ENCODE measurements at places on chromosomes 5 and 9. TPM values are rescaled to one million over a fixed set of nuclear protein-coding genes. Genes with fewer than 3 reads are reported as not detected.
A peak's percentile ranks its signal among the peaks of the same experiment; 100 is the strongest.

DNA sequence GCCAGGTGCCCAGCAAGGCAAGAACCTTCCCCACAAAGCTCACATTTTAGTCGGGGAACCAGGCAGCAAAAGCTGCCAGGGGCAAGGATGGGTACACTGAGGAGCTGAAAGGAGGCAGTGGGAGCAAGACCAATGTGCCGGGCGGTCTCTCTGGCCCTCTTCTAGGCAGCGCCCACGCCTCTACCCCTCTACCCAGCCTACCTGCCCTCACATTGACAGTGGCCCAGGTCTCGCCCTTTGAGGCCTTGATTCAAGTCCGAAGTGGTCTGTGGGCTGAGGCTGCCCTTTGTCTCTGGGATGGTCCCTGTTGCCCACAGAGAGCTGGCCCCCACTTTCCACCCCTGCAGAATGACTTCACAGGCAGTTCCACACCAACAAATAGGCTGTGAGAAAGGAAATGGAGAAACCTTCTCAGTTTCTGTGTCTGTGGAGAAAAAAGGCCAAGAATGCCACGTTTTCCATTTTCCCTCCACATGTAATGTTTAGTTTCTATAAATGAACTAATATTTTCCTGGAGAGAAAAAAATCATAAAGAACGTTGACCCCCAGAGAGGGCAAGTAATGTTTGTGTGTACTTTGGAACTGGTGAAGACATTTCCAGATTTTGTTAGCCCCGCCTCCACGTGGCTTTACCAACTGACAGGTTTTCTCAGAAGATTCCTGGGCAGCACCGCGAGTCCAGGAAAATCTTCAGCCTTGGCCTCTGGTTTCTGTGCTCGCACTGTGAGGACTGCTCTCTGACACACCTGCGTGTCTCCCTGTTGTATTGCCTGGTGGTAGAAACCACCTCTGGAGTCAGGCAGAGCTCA is 57.4 kb upstream of the ANGPTL2 start:
- no peak overlapping the region for H3K27ac ChIP-seq
- peaks cover 12% of the 10 kb centered on the region for H3K4me1 ChIP-seq
- H3K4me3 ChIP-seq, result no peak overlapping the region
- DNase-seq, result peak; percentile 22
- no peaks in the 10 kb centered on the region for H3K27me3 ChIP-seq
- no peaks in the 10 kb centered on the region for H3K36me3 ChIP-seq

DNA sequence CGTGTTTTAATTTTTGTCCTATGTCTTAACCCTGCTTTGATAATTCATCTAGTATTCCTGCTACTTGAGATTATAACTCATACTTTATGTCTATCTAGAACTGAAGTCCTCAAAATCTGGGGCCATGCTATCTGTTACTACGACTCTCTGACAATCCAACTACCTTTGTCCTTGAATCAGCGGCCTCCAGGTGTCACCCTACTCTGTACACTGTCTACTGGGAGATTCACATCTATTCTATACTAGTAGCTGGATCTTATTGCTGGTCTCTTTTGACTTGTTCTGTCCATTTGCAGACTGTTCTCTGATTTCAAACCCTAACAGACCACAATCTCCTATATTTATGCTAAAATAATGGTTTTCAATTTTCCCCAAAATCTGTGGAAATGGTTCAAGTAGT is 225.5 kb upstream of the ELAVL2 start:
- no peak for DNase-seq
- H3K4me3 ChIP-seq, result no peak overlapping the region
- no peaks in the 10 kb centered on the region for H3K4me1 ChIP-seq
- H3K27ac ChIP-seq, result no peak overlapping the region

DNA sequence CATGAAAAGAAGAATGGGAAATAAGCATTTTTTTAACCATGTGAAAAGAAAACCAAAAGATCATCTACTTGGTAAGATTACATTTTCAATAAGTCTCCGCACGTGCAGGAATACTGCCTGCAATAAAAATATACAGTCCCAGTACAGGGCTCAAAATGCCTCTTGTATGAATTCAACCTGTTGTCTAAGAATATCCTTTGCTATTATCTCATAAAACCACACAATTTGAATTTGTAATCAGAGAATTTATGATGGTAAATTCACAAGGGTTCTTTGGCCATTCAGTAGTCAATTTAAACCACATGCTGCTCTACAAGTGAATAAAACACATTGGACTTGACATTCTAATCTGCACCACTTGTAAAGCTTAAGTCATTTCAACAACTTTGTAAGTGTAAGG is 46.6 kb downstream of the ST8SIA4 start:
- H3K27ac ChIP-seq, result no peak overlapping the region
- no peaks in the 10 kb centered on the region for H3K4me1 ChIP-seq
- H3K4me3 ChIP-seq, result no peak overlapping the region
- no peak for DNase-seq

GRCh38 chr9:137150617-137151457 is 11.9 kb downstream of the GRIN1 start:
- no peaks in the 10 kb centered on the region for H3K27me3 ChIP-seq
- no peaks in the 10 kb centered on the region for H3K4me1 ChIP-seq
- H3K36me3 ChIP-seq, result no peaks in the 10 kb centered on the region
- H3K4me3 ChIP-seq, result no peak overlapping the region
- no peak overlapping the region for H3K27ac ChIP-seq

- no peaks in the 10 kb centered on the region for H3K27me3 ChIP-seq
- no peak overlapping the region for H3K27ac ChIP-seq
- DNase-seq, result no peak
- no peaks in the 10 kb centered on the region for H3K36me3 ChIP-seq
- H3K4me1 ChIP-seq, result no peaks in the 10 kb centered on the region
These were observed 44.8 kb downstream of the PAPPA start for GRCh38 chr9:116198344-116198743.

DNA sequence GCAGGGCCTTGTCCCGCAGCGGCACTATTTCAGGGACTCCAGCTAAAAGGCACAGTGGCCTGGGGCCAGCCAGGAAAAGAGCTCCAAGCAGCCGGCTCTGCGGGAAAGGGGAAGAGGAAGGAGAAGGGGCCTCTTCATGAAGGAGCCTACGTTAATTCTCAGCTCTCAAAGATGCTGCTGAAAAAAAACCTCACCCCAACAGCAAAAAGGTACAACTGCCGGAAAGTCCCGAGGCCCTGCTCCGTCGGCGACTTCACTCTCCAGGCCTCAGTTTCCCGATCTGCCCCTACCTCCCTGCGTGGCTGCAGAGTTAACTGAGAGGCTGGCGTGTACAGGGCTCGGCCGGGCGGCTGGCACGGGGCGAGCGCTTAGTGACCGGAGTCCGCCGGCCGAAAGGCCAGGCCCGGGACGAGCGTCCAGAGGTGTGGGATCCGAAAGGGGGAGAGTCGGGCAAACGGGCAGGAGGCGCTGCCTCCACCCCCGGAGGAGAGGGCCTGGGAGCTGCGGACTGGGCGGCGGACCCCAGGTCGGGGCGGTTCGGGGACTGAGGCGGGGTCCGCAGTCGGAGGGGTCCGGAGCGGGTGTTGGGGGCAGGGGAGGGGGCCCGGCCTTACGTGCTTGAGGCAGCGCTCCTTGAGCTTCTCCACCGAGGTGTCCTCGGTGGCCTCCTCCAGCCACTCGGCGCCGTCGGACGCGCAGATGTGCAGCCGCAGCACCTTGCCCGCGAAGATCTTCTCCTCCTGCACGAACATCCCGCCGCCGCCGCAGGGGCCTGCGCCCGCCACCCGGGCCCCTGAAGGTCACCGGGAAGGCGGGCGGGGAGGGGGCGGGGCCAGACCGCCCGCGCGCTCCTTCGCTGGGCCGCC is 529 bp downstream of the UBAC1 start:
- peaks cover 8% of the 10 kb centered on the region for H3K4me1 ChIP-seq
- peak overlapping the region; percentile 92 for H3K4me3 ChIP-seq
- no peaks in the 10 kb centered on the region for H3K36me3 ChIP-seq
- peak; percentile 51 for DNase-seq
- peak overlapping the region; percentile 61 for H3K27ac ChIP-seq

DNA sequence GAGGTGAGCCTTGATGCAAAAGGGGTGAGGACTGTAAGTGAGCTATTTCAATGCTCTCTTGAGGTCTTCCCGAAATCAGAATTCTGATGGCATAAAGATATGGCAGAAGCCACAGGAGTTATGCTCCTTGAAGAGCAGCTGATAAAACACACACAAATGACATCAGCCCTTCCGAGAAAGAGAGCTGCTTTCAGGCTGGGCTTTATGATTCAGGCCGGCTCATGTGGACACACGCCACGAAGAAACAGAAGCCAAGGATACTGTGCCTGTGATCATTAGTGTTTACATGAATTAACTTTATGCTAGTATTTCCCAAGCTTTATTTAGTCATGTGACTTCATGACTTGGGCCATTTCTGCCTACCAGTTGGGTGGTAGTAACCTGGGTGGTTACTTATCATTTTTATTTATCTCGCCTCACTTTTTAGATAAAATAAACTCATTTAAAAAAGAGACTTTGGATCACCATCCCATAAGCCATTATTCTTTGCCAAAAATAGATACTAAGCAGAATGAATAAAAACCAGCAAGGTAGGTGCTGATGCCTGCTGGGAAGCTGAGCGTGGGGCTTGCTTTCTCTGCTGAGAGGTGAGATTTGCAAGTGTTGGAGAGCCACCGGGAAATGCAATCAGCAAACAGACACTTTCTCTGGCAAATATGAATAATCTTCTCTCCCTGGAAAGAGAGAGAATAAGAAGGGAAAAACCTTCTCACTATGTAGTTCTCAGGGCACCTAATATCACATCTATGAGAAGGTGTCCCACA is 73.0 kb upstream of the SLC25A51 start:
- no peak overlapping the region for H3K27ac ChIP-seq
- H3K36me3 ChIP-seq, result no peaks in the 10 kb centered on the region
- DNase-seq, result no peak
- H3K4me3 ChIP-seq, result no peak overlapping the region
- H3K4me1 ChIP-seq, result peaks cover 13% of the 10 kb centered on the region

- H3K4me3 ChIP-seq, result no peak overlapping the region
- H3K27me3 ChIP-seq, result no peaks in the 10 kb centered on the region
- 0 out of 2 replicates have a peak, but pooled peaks cover 6% of the 10 kb centered on the region for H3K4me1 ChIP-seq
- no peak for DNase-seq
- no peaks in the 10 kb centered on the region for H3K36me3 ChIP-seq
These were observed 3.4 kb upstream of the GAPVD1 start for GRCh38 chr9:125258160-125258785.

The MEIKIN gene
- total RNA-seq, result not detected

DNA sequence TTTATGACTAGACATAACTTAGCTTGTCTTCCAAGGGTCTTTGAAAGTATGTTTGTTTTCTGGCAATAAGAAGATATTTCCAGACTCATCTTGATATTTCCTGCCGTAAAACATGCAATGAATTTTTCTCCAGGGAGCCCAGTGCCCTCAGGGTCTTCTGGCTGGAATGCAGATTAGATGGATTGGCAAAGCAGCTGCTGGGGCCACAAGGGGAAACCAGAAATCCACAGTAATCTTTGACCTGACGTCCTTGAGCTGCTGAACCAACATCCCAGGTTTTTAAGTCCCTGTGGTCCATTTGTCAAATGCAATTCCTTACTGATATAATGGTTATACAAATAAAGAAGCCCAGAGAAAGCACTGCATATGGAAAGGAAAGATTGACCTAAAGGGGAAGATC is 93.0 kb downstream of the THBS4 start:
- no peak overlapping the region for H3K4me3 ChIP-seq
- DNase-seq, result peak; percentile 83
- H3K36me3 ChIP-seq, result no peaks in the 10 kb centered on the region
- H3K27ac ChIP-seq, result peak overlapping the region; percentile 75
- H3K27me3 ChIP-seq, result no peaks in the 10 kb centered on the region

DNA sequence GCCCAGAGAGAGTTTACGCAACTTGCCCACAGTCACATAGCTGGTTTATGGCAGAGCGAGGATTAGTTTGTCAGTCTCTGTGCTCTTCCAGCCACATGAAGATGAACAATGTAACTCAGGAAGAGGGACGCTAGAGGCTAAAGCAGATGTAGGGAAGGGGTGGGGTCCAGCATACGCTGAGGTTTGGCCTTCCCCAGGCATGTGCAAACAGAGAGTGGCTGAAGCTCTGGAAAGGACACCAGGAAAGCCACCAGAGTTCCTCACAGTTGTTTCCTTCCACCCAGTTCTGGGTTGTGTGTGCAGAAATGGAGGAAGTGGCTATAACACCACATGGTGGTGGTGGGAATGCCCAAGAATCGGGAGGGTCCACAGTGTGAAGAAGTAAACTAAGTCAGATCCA is 60.0 kb downstream of the SNX18 start:
- H3K4me3 ChIP-seq, result no peak overlapping the region
- no peak for DNase-seq
- peaks cover 10% of the 10 kb centered on the region for H3K4me1 ChIP-seq
- no peak overlapping the region for H3K27ac ChIP-seq

- H3K27ac ChIP-seq, result no peak overlapping the region
- no peaks in the 10 kb centered on the region for H3K27me3 ChIP-seq
- no peaks in the 10 kb centered on the region for H3K36me3 ChIP-seq
- H3K4me1 ChIP-seq, result no peaks in the 10 kb centered on the region
- H3K4me3 ChIP-seq, result no peak overlapping the region
These were observed 115.7 kb upstream of the EPB41L4A start for GRCh38 chr5:112534611-112535255.

GRCh38 chr9:89853161-89853560 is 248.3 kb downstream of the GADD45G start:
- no peak for DNase-seq
- H3K27me3 ChIP-seq, result no peaks in the 10 kb centered on the region
- no peaks in the 10 kb centered on the region for H3K36me3 ChIP-seq
- no peaks in the 10 kb centered on the region for H3K4me1 ChIP-seq
- no peak overlapping the region for H3K4me3 ChIP-seq

The DDX4 gene
- total RNA-seq, result 0.26 TPM

DNA sequence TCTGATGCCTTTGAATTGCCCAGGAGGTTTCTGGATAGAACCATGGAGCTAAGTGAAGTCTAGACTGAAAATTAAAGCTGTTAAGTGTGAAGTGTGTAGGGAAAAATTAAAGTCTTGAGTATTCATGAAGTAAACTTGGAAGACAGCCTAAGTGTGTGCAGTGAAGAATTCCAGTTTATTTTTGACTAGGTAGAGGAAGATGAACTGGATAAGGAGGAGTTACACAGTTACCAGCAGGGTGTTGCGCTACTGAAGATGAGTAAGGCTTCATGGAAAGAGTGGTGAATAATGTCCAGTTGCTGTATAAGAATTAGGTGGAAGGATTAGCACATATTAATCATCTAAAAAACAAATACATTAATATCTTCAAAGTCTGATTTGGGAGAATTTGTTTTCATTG is 5.7 kb upstream of the CHD1 start:
- H3K27ac ChIP-seq, result no peak overlapping the region
- H3K4me1 ChIP-seq, result peaks cover 11% of the 10 kb centered on the region
- no peak for DNase-seq
- H3K36me3 ChIP-seq, result no peaks in the 10 kb centered on the region
- H3K27me3 ChIP-seq, result no peaks in the 10 kb centered on the region

The WHRN gene
- 1.4 TPM for total RNA-seq

- no peaks in the 10 kb centered on the region for H3K4me1 ChIP-seq
- no peaks in the 10 kb centered on the region for H3K27me3 ChIP-seq
- no peak overlapping the region for H3K4me3 ChIP-seq
These were observed 86.2 kb upstream of the ANXA1 start for GRCh38 chr9:73065439-73065838.

Measured in Caco-2 (cell line).